ENCODE measurements at places on chromosomes 1 and 21.

DNA sequence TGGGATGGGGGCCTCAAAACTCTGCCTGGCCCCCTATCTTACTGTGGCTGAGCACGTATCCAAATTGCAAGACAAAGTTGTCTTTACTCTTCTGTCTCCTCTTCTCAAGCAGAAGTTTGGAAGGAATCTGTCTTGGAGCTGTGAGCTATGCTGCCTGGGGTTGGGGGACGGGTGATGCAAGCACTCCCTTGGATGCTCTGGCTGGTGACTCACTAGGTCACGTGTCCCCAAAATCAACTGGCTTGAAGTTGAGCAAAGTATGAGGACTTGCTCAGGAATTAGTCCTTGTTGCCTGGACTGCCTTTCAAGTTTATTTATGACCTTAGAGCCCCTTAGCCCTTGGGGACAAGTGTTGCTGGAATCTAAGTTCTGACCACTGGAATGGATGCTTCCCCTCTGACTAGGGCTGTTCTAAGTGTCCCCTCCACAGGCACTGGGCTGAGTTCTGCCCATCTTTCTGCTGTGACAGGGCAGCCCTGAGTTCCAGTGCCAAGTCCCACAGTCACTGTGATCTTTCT is 269.5 kb downstream of the HHAT start:
- no peak for DNase-seq

DNA sequence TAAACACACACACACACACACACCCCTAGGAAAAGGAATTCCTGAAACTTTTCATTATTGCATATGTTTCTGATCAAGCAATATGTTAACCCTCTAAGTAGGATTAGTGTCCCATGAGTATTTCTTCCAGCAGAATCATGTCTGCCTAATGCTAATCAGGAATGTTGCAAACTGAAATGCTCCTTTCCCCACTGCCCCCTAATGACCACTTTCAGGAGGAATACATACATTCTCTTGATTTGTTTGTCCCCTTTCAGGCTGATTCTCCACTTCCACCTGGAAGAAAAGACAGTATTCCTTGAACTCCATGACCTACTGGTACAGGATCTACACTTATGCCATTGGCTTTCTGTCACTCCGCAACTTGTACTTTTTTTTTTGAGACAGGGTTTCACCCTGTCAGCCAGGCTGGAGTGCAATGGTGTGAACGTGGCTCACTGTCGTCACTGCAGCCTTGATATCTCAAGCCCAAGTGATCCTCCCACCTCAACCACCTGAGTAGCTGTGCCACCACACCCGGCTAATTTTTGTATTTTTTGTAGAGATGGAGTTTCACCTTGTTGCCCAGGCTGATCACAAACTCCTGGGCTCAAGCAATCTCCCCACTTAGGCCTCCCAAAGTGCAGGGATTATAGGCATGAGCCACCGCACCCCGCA is 56.7 kb downstream of the LRIG2 start:
- no peak for DNase-seq

GRCh38 chr1:202162418-202163280 is 2.2 kb upstream of the PTPN7 start:
- peak; percentile 62 for DNase-seq

DNA sequence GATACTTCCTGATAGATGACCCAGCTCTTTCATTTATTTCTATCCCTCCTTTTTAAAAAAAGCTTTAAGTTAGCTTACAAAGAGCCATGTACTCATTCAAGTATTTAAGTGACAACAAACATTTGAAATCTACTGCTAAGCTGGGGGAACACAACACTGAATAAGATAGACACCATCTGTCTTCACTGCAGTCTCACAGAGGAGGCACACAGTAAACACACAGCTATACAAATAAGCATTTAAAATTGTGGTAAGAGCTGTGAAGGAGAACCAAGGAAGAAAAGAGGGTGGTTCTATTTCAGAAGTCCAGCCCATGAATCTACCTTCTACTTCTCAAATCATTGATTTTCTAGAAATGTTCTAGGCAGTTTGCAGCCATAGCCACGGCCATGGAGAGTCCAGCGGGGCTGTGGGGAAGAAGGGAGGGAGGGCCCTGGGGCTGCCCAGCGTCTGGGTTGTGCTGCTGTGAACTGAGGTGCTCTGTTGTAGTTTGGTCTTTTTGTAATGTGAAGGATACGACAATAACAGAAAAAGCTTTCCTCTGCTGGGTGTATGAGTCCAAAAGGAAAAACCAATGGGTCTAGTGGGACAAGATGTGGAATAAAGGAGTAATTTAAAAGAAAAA is 28.2 kb downstream of the PRDM2 start:
- no peak for DNase-seq

- DNase-seq, result no peak
Observed at GRCh38 chr1:29548091-29548490, 311.8 kb downstream of the PTPRU start.

- no peak for DNase-seq
Observed at GRCh38 chr1:34843392-34844251, 15.9 kb downstream of the SMIM12 start.

- no peak for DNase-seq
Observed at GRCh38 chr1:171418546-171418945, 66.8 kb upstream of the PRRC2C start.

GRCh38 chr21:42319376-42319775 is 4.2 kb upstream of the TFF3 start:
- DNase-seq, result peak; percentile 98

- no peak for DNase-seq
Observed at GRCh38 chr1:109567877-109568672, 19.7 kb downstream of the GNAI3 start.

DNA sequence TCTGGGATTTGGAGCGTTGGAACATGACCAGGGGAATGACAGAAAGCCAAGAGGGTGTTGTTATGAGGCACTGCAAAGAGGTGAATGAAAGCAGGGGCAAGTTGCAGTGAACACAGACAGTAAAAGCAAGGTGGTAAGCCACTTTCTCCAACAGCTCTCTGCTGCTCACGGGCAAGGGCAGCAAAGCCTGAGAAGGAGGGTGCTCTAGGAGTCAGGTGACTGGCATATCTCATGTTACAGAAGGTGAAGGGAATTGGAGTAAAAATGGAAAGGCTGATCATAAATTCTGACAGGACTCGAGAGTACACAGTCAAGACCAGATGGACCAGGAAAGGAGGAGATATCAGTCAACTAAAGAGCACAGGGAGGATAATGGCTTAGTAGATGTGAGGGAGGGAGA is 14.5 kb downstream of the VAV3 start:
- no peak for DNase-seq

- DNase-seq, result no peak
Observed at GRCh38 chr21:45064618-45065399, 9.6 kb upstream of the ADARB1 start.

DNA sequence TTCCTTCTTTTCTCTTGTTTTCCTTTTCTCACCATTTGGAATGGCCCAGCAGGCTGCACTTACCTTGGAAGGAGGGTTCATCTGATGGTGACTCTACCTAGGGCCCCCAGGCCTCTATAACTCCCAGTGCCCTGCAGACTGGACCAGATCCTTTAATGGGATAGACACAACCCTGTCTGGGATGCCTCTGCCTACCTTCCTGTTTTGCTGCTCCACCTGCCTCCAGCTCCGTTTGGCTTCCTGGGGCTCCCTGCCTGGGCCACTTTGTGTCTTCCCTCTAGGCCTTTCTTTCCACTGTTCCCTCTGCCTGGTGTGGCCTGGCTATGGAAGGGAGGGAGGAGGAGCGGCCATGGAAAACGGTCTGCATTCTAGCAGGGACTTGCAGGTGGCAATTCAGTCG is 7.5 kb downstream of the PCSK9 start:
- no peak for DNase-seq

DNA sequence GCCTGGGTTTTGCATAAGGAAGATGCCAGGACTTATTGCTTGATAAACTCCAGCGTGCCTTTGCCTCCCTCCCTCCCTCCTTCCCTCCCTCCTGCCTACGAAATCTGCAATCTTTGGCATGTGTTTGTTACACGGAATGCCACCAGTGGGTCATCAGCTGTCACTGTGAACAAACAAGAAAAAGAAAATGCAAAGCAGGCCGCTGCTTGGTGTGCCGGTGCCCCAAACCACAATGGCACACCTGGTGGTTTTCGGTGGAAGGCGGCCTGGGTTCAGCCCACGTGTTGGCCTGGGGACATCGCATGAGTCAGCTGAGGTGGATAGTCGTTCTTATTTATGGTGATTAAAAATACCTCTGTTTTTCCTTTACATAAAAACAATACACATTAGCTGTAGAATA is 16.3 kb upstream of the IFNLR1 start:
- no peak for DNase-seq

- no peak for DNase-seq
Observed at GRCh38 chr1:34582356-34582755, 172.5 kb upstream of the GJB5 start.

DNA sequence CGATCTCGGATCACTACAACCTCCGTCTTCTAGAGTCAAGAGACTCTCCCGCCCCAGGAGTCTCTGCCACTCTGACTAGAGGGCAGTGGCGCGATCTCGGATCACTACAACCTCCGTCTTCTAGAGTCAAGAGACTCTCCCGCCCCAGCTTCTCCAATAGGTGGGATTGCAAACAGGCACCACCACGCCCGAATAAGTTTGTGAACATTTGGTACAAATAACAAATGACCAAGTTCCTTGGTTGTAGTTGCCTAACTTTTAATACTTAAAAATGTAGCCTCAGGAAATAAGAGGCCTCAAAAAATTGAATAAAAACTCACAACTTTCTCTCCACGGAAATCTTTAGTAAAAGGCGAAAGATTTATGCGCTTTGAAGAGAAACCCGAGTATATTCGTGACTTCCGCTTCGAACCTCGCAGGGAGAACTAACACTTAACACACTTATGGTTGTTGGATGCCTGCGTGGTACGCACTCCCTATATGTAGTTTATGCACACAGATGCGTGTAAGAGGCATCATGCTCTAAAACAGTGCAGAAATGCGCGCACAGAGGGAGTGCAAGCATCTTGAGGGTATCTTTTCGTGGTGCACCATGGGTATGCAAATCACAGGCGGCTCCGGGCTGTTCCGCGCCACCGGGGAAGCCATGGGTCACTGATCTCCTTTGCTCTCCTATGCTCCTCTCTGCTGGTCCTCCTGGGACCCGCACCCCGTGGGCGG is 11.4 kb downstream of the BTBD19 start:
- peak; percentile 75 for DNase-seq

DNA sequence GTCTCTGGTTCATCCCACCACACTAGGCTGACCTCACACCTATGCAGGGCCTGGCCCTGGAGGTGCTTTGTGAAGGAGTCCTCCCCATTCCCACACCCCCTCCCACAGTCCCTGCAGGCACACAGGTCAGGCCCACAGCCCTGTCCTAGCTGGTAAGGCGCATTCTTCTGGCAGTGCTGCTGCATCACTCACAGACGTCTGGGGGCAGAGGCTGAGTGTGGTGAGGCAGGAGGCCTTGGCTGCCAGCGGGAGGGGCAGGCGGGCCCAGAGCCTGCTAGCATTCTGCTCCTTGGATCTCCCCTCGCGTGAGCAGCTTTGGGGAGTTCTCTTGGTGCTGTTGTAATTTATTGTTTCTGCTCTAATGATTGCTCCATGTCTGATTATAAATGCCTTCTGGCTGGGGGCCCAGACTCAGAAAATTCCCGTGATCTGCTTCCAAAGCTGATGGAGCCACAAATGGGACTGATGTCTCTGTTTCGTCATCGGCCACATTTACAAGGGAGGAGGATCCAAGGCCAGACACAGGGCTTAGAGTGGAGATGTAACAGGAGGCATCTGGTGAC is 62.9 kb downstream of the TRABD2B start:
- no peak for DNase-seq

GRCh38 chr1:28066393-28067154 is 21.8 kb downstream of the EYA3 start:
- DNase-seq, result no peak

DNA sequence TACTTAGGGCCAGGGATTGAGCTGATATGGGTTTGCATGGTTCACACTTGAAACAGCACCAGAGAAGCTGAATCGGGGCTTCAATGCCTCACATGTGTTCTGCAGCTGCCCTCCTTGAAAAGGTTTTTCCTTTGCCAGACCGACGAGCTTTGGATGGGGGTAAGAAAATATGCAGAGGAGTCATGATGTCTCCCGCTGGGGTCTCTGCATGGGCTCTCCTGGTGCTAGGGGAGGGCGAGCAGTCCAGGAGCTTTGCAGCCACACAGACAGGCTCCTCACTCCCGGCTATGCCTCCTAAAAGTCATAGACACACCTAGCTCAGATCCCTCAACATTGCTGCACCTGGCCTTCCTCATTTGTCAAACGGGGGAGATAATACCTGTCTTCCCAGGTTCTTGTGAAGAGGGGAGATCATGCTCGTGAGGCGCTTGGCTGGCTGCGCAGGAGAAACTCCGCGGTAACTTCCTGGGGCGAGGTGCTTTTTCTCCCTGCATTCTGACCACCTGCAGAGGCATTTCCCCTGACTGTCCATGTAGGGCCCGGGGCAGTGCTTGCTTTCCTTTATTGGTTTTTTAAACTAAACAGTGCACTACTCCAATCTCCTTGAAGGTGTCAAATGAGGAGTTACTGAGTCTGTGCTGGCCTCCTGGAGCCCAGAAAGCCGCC is 112.4 kb downstream of the PLXNA2 start:
- no peak for DNase-seq

- DNase-seq, result no peak
Observed at GRCh38 chr1:218874801-218875400, 298.8 kb upstream of the LYPLAL1 start.

DNA sequence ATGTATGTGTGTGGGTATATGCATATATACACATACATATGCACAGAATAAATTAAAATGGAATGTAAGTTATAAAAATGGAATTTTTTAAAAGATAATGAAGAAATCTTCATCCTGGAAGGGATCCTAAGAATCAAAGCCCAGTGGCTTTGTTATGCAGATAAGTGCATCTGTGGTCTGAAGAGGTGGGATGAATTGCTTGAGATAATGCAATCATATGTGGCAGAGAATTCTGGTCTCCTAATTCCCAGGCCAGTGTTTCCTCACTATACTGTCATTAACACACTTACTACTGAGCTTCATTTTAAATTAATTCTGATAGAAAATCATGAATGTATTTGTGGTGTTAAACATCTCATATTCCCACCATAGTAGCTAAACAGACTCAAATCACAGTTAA is 86.7 kb upstream of the PRMT6 start:
- DNase-seq, result no peak

DNA sequence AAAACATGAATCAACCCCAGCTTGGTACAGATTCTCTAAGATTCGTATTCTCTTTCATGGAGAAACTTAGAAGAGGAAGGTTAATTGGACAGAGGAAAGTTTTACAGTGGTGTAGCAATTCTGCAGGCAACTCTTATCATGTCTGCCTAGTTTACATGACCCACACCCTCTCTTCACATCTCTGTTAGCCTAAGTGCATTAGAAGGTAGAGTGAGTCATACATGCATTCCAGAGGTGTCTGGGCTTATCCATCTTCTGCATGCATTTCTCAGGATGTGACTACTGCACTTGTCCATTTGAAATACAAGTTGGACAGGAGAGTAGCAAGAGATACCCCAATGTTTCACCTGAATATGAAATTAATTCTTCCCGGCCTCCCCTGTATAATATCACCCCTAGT is 578.4 kb upstream of the NCAM2 start:
- no peak for DNase-seq
